RCC 7860 (cell line): ENCODE measurements at places on chromosomes 1 and 21.

DNA sequence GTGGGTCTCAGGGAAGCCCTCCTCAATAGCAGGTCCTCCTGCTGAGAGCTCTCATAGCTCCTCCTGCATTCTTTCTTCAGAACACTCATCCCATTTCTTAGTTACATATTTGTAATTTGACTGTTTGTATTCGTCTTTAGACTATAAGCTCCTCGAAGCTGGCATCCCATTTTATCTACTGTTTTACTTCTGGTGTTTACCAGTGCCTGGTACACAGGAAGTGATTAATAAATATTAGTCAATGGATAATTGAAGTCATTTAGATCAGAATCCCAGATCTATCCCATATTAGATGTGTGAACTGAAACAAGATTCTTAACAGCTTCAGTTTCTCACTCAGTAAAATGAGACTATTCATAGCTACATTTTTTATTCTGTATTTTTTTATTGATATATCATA is 88.7 kb downstream of the PLPP3 start:
- no peak for DNase-seq

GRCh38 chr1:152167835-152168534 is 9.0 kb upstream of the RPTN start:
- peak; percentile 96 for DNase-seq

DNA sequence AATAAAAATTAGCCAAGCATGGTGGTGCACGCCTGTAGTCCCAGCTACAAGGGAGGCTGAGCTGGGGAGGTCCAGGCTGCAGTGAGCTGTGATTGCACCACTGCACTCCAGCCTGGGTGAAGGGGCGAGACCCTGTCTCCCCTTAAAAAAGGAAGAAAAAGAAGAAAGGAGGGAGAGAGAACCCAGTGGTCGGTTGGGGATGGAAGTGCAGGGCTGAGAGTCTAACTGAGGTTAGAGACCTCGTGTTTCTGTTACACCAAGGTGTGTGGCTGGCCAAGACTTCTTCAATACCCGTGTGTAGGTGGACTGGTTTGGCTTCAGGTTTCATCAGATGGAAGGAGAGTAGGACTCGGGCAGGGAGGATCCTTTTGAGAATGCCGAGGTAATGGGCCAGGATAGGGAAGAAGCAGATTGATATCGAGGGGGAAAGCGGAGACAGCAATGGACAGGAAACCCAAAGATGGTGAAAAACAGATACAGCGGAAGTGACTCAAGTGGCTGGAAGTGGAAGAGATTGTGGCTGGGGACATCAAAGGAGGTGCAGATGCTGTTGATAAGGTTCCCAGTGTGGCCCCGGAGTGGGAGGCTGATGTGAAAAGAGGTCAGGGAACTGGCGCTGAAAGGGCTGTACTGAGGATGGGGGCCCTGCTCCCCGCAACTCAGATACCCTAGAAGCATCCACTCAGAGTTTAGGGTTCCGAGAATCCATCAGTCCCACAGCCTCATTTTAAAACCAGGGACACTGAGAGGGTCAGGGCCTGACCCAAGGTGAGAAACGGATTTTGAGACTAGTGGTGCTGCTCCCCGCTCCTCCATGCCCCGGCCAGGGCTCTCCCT is 681 bp upstream of the UBXN10 start:
- DNase-seq = no peak

DNA sequence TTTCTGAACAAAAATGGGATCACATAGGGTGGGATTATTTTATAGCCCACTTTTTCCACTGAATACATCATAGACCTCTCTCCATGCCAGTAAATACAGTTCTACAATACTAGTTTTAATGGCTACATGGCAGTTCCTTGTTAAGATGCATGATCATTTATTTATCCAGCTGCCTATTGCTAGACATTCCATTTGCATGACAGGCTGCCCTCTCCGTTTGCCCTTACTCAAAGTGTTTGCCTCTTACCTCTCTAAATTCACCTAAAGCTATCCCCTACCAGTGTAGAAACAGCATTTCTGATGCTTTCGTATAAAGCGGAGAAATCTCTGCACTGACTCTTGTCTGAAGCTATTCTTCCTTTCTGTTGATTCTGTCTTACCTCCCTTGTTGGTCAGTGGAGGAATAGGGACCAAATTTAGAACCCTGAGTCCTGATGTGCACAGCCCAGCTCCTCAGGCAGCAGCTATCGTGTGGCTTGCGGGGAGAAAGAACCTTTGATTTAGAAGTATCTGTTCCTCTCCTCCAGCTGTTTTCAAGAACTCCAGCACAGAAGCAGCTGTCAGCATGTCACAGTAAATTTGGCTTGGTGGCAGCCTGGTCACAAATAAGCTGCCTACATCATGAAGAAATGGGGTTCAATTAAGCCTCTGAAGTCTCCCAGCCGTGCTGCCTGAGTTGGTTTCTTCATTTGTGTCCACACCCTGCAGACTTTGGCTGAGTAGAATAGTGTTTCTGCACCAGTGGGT is 337.3 kb downstream of the PRDM2 start:
- DNase-seq = no peak

GRCh38 chr21:44419679-44420078 is 35.6 kb upstream of the LRRC3 start:
- no peak for DNase-seq

DNA sequence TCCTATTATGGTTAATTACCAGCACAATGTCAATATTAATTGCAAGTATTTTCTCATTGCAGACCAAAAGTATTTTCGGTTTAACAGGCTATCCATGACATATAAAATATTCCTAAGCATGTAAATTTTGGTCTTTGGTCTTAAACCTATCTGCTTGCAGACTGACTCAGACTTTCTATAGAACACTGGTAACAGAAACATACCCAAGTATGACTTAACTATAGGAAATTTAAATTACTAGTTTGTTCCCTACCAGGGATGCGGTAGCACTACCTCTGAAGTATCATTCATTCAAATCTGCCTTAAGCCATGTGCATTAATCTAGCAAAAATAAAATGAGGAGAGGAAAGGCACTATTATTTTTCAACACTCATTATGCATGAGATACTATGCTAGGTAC is 2.9 kb downstream of the TAF1A start:
- no peak for DNase-seq

DNA sequence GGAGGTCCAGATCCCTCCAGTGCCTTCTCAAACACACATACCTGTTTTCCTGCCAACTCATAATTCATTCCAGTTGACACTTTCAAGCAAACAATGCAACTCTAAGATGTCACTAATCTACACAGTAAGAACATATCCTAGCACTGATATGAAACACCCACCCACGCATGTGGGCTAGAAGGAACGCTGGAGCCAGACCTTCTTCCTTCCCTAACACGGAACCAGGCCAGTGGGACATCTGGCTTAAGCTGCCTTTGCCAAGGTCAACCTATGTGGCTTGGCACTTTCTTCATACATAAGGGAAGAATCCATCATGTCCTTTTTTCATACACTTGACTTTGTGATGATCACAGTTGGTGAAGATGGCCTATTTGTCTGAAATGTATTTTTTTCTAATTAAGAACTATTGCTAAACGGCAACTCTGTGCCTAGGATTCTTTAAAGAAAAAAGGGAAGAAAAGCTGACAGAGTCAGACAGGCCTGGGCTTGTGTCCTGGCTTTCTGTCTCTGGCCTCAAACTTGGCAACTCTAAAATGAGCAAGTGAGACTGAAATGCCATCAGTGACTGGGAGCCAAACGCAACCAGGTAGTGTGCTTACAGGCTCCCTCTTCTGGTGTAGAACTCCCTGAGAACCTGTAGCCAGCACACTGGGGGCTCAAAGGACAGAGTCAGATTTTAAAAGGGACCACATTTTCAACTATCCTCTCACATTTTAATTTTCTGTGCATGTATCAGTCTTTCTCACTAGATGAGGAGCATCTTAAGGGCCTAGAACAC is 92.6 kb upstream of the BEND5 start:
- no peak for DNase-seq

DNA sequence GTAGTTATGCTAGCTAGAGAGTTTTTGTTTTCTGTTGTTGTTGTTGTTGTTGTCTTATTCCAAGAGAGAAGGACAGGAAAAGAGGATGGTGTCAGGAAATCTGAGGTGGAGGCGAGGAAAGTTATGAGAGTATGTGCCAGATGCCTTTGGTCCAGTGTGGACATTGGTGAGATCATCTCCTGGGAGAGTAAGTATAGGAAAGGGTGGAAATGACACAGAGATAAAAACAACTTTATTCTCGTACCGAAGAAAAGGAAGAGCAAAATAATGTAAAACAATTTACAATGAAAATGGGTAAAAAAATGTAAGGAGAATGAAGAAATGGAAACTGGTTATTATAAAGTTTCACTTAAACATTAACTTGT is 97.4 kb upstream of the ADGRL2 start:
- peak; percentile 32 for DNase-seq

- no peak for DNase-seq
Observed at GRCh38 chr21:42031816-42032215, 21.7 kb upstream of the ZBTB21 start.

DNA sequence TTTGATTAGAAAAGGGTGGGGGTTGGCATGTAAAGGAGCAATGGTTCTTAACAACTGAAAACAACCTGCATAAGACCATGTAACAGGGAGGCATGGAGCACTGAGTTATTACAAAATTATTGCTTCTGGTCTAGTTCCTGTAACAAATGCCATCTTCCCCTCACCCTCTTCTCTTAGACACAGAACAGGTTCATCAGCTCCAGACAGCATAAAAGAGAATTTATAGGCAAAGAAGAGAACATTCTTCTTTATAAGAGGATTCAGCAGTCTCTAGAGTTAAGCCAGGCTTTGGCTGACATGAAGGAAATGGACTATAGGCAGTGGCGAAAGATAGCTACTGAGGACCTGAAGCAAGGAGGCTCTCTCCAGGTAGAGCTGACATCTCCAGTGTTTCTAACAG is 38.9 kb downstream of the RGSL1 start:
- no peak for DNase-seq

DNA sequence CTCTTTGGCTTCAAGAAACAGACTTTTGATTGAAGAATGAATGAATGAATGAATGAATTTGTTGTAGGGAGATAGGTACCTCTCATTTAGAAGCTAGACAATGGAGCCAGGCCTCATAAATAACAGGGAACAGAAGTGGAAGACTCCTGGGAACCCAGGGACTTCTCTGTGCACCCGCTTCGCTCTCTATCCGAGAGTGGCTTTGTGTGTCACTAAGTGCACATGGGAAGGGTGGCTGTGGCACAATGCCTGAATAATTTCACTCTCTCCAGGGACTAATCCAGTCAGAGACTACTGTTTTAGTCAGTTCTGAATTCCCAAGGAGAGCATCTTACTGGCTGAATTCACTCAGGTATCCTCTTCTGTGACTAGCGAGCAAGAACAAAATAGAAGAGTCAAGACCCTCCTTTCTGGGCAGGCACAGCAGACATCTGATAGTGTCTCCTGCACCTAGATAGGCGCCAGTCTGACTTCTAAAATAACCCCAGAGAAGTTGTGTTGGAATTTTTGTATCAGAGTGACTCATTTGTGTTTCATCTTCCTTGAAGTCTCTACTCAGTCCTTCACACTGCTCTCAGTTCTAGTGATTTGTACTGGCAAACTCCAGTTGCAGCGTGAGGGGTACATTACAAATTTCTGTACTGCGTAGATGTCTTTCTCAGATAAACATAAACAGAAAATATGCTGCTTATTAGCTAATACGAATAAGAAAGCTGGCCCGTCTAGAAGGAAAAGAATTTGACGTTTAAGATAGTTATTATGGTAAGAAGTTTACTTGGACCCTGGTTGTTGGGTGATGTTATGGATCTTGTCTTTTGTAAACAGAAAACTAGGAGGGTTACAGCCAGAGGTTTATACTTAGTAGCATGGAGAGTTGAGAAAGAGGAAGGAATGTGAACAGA is 34.0 kb downstream of the BACH1 start:
- peak; percentile 82 for DNase-seq

GRCh38 chr1:67614511-67614934 is 70.5 kb upstream of the GADD45A start:
- no peak for DNase-seq

DNA sequence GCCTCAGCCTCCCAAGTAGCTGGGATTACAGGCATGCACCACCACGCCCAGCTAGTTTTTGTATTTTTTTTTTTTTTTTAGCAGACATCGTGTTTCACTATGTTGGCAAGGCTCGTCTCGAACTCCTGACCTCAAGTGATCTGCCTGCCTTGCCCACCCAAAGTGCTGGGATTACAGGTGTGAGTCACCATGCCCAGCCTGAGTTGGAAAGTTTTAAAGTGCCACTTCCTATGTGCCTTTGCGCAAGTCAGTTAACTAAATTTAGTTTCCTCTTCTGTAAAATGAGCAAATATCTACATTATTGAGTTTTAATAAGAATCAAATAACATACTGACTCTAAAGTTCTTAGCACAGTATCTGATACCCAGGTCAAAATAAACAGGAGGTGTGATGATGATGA is 12.4 kb downstream of the SLC19A2 start:
- no peak for DNase-seq

DNA sequence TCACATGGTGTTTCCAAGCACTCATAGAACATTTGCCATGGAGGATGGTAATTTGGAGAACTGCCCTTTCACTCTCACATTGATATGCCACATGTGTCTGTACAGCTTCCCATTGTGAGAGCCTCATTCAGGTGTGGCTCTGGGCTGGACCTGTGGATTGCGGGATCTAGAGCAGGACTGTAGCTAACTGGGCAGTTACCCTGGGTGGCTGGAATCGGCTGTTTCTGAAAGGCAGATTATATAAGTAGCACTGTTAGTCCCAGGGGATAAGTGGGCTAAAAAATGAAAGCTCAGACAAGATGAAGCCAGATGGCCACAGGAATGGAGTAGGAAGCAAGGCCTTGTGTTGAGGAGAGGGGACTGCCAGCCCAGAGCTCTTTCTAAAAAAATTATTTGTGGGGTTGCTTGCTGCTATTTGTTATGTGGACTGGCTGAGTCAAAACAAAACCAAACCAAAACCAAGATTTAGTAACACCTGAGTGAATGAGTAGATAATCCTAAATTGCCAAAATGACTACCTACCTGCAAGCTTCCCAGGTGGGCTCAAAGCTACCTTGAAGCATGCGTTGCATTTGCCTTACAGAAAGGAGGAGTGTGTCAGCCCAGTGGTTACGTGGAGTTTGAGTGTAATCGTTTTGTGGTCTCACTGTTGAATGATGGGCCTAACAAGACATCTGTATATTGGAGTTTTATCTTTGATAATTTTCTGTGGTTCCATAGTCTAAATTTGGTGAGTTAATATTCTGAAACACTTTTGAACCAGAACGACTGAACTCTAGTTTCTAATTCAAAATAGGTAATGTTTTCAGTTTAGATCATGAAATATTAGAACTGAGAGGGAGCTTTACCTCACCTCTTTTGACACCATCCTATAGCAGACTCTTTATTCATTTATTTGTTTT is 58.0 kb downstream of the SDCCAG8 start:
- no peak for DNase-seq

- no peak for DNase-seq
Observed at GRCh38 chr1:60904099-60904851, 178.1 kb upstream of the NFIA start.

DNA sequence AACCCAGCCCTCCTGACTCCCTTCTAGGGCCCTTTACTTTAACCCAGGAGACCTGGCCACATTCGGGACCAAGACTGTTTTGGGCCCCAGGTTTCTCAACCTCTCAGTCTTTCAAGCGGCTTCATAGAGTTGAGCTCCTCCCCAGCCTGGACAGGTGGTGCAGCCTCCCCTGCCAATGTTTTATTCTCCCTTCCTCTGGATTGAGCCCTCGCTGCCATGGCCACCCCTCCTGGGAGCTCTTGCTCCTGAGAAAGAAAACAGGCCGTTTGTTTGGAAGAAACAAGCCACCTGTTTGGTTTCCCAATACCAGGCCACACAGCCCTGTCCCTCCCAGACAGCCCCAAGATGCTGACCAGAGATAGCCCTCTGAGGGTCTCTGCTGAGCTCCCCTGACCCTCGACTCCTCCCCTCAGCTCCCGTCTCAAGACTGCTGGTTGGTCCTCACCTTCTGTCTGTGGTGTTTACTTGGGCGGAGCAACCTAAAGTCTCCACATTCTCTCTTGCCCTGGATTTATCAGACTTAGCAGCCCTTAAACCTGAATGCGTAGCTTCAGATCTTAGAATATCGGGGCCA is 3.3 kb downstream of the TMEM51 start:
- no peak for DNase-seq
